ENCODE measurements at places on chromosomes 1 and 21.
A peak's percentile ranks its signal among the peaks of the same experiment; 100 is the strongest.

- no peak for DNase-seq
Observed at GRCh38 chr1:115170377-115170776, 81.1 kb upstream of the TSPAN2 start.

DNA sequence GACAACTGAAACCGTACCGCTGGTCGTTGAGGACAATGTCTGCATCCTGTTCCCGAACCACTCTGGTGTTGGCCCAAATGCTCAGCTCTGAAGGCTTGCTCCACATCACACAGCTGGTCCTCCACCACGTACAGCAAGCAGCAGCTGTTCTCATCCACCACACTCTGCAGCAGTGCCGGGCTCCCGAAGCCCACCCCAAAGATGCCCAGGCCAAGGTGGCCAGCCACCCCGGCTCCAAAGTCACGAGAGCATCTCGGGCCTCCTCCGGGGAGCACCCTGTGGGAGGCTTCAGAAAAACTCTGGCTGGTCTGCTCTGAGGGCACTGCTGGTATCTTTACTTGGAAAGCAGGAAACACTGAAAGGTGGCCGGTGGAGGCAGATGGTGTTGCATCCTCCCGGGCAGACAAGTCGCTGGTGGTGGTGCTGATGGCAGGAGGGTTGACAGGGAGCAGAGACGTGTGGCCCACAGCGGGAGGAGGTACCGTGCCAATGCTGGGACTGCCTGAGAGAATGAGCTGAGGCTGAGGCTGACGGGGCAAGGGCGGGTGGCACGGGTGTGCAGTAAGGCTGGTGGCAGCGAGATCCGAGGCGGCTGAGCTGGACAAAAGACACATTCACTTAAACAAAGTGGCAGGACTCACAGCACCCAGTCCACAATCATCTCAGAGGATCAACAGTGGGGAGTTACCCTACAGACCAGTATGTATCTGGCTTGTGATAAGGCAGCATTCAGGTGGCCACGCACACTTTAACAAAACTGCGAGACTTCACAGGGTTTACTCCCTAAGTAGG, 6.5 kb upstream of the CCDC27 start:
- no peak for DNase-seq

DNA sequence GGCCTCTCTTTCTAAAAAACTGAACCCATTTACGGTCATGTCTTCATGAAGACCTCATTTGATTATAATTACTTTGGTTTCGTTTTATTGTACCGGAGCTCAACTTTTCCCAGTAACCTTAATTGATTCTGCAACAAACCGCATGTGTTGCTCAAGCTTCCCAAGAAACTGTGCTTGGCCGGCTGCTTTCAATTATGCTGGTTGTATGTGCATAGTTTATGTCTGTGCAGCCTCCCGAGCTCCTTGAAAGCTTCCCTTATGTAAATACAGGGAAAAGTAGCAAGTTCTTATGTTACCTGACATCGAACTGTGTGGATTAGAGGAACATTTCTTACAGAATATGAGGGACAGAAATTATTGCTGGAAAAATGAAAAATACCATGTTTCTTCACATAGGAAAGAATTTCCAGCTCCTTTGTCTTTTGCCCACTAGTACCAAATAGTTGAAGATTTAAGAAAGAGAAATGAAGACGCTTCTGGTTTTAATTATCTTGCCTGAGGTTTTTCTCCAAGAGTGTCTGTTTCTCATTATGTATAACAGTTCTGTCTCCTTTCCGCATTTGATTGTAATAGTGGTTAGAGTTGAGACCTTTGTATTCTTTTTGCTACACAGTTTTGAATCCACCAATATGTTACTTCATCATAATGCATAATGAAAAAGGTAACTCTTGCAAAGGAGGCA, 2.1 kb downstream of the VCAM1 start:
- DNase-seq = peak; percentile 72

- peak; percentile 22 for DNase-seq
Observed at GRCh38 chr1:90821152-90821787, 104.2 kb upstream of the BARHL2 start.

- peak; percentile 55 for DNase-seq
Observed at GRCh38 chr1:222791006-222791710, 23.7 kb upstream of the DISP1 start.

GRCh38 chr1:172343240-172344160, 77.0 kb upstream of the C1orf105 start:
- peak; percentile 91 for DNase-seq

DNA sequence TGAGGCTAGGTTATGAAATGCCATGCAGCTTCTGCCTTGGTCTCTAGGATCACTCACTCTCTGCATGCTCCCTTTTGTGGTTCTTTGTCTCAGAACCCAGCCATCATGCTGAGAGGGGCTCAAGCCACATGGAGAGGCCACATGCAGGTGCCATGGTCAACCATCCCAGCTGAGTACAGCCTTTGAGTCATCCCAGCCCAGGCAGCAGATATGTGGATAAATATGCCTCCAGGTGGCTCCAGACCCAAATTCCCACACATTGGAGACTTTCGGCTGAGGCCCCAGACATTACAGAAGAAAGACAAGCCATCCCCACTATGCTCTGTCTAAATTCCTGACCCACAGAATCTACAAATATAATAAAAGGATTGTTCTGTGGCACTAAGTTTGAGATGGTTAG, 102.0 kb downstream of the LHX9 start:
- no peak for DNase-seq

DNA sequence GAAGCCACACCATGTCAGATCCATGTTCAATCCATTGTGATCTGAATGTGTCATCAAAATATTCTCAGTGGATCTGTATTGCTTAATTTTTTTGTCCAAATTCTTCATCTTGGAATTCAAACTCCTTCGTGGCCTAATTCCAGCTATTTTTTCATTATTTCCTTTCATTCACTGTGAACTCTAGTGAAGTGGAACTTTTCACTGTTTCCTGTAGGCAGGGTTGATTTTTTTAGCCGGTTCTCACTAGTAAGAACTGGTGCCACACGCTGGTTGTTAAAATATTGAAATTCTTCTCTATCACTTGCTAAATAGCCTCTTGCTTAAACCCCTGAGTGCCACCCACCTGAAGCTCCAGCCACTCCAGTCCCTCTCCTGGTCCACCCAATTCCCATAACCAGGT, 7.6 kb upstream of the S100A11 start:
- DNase-seq = no peak

GRCh38 chr1:109190189-109190588, 23.5 kb upstream of the SARS1 start:
- no peak for DNase-seq

DNA sequence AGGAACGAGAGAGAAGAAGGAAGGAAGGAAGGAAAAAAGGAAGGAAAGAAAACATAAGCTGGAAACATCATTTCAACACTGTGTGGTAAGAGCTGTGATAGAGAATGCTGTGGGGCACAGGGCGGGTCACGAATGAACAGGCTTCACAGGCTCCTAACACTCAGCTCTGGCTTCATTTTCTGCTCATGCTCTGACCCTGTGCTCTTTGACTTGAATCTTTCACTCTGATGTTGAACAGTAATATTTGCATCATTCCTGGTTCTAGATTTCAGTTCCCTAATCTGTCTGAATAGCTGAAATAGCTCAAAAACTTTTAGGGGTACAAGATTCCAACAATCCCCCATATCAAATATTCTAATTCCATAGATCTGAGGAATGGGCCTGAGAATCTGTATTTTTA, 207.3 kb downstream of the LHX8 start:
- no peak for DNase-seq

DNA sequence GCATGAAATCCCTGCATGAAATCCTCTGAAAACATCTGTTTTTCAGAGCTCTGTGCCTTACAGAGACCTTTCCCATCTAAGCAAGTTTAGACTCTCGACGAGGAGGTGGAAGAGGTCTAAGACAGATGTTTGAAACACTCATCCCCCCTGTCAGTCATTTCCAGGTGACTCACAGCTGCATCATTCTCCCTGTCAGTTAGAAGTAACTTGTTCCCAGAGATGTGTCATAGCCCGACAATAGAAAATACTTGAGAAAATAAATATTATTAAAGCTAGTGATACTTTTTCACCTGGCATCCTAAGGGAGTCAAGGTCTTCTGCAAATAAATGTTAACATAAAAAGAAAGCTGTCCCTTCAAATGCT, 41.6 kb upstream of the SEC16B start:
- DNase-seq = peak; percentile 83

DNA sequence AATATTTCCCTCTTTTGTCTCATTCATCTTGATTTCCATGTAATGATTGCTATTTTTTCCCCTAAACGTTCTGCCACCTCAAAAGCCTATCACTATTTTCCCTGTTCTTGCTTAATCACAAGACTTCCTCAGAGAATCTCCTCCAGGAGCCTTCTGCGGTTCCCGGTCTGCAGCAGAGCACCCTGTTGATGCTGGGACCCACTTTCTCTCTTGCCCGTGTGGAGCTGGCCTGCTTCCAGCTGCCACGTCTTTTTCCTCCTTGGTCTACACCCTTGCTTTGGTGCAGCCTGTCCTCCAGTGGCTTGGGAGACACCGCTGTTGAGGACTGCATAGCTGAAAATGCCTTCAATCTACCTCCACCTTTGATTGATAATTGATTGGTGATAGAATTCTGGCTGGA, 70.0 kb upstream of the COA6 start:
- no peak for DNase-seq

GRCh38 chr1:9730096-9730901, 78.8 kb downstream of the PIK3CD start:
- DNase-seq = no peak

DNA sequence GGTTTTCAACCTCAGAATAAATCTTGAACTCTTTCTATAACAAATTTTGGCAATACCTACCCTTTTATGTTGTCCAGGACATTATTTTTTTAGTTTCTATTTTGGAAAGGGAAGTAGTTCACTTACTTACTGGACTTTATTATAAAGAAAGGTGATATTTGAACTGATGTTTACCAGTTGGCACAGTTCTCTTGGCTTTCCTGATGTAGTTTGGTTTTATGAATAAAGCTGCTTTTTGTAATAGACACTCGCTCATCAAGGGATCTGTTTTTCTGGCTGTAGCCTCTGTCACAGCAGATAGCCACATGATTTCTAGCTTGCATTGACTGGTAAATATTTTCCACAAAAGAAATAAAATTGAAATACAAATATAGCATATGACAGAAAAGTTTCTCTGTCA, 40.9 kb upstream of the METTL18 start:
- no peak for DNase-seq

- no peak for DNase-seq
Observed at GRCh38 chr1:147079400-147080005, 92.8 kb downstream of the PRKAB2 start.

DNA sequence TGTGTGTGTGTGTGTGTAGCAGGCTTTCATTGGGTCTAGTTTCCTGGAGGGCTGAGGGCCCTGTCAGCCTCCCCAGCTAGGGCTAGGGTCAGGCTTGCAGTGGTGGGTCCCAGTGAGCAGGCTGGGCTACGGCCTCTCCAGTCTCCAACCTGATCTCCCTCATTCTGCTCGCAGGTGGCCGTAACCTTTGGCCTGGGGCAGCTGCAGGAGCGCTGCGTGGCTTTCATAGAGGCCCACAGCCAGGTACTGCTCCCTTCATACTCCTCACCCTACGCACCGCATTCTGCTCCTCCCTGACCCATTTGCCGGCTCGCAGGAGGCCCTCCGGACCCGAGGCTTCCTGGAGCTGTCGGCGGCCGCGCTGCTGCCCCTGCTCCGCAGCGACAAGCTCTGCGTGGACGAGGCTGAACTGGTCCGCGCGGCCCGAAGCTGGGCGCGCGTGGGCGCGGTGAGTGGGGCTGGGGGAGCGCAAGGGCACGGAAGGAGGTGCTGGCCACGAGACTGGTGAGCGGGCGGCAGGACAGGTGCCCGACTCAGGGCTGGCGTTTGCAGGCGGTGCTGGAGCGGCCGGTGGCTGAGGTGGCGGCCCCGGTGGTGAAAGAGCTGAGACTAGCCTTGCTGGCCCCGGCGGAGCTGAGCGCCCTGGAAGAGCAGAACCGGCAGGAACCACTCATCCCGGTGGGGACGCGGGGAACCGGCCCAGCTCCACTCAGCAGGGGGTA, 4.7 kb downstream of the BTBD19 start:
- DNase-seq = no peak

DNA sequence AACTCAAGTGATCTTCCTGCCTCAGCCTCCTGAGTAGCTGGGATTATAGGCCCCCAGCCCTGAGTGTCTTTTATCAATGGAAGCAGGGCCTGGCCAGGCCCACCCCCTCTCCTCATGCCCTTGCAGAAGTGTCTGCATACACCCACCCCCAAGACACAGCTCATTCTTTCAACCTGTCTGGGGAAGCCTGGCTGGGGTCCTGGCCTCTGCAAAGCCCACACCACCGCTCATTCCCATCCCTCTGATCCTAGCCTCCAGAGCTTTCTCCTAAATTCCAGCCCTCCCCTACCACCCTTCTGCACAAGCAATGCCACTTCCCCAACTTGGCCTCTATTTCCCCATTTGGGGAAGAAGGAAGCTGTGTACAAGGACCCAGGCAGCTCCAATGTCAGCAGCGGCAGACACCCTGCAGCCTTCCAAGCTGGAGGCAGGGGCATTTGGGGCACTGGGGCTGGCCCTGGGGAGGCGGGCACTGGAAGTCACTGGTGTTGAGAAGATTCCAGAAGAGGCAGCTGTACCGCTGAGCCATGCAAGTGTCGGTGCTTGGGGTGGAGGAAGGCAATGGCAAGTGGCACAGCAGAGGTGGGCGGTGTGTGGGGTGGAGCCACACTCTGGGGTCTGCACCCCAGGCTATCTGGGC, 33.7 kb upstream of the ARF1 start:
- no peak for DNase-seq

DNA sequence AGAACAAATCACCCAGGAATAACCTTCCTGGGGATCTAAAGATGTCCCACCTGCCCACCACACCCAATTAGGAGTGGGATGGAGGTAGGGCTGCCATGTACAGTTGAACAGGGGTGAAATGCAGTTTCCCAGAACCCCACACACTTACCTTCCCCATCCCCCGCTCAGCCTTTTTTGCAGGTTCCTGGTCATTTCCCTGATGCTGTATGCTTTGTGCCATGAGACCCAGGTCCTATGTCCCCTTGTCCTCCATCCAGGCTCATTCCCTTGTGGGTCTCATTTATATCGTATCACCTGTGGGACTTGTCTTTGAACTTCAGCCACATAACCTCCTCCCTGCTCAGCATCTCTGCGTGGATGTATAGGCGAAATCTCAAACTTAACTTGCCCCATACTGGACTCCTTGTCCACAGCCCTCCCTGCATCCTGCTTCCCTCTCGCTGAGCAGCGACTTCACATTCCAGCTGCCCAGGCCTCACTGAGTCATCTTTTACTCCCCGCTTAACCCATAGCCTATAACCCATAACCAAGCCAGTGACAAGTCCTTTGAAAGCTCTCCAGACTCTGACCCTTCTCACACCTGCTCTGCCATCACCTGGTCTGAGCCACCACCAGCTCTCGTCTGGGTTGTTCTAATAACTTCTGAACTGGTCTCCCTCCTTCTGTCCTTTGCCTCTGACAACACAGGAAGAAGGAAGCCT, 4.7 kb downstream of the LDLRAD2 start:
- DNase-seq = peak; percentile 85

Data from M059J (cell line).